ENCODE measurements at places on chromosomes 7 and 10. TPM values are rescaled to one million over a fixed set of nuclear protein-coding genes. Genes with fewer than 3 reads are reported as not detected.

DNA sequence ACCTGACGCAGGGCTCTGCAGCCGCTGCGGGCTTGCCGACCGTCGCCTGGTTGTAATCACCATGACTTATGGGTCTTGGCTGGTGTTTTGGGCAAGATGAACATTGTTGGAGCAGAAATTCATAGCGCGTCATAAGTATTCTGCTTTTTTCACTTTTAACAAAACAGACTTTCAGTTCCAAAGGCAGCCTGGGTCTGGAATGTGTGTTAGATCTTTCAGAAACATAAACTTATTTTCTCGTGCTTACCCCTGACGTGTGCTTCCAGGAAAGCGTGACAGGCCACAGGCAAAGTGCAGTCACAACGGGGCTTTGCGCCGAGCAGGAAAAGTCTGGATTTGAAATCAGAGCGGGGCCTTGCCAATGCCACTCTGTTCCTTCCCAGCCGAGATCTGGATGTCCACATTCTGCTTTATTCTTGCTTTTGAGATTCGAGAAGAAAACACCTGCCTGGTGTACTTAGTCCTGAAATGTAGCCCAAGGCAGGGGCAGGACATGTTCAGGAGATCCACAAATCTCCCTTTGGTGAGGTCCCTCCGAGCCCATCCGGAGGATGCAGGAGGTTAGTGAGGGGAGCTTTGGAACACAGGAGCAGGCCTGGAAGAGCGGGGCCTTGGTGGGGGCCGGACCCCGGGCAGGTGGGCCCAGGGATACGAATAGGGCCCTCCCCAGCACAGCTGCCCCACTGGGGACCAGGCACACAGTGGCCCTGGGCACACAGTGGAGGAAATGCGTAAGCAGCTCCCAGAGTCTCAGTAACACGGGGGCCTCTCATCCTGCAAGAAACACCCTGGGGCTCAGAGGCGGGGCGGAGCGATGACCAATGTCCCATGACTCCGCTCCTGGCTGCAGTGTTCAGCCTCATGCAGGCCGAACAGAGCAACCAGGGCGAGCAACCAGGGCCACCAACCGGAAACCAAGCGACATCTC, 49.5 kb upstream of the EBF3 start:
- no peak for DNase-seq

DNA sequence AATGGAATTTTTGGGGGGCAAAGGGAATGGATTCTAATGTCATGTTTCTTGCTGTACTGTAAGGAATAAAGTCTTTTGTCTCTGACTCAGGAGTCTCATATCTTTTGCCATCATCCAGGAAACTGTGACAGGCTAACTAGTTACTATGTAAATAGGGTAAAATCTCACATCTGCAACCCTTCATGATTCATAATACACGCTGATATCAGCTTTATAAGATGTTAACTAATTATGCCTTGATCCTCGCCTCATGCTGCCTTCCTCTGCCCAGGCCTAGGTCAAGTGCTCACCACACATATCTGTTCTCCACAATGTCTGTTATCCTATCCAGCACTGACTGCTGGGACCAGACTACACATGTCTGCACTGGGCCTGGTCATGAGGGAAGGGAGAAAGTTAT, 81.3 kb upstream of the CXCL12 start:
- DNase-seq, result no peak

DNA sequence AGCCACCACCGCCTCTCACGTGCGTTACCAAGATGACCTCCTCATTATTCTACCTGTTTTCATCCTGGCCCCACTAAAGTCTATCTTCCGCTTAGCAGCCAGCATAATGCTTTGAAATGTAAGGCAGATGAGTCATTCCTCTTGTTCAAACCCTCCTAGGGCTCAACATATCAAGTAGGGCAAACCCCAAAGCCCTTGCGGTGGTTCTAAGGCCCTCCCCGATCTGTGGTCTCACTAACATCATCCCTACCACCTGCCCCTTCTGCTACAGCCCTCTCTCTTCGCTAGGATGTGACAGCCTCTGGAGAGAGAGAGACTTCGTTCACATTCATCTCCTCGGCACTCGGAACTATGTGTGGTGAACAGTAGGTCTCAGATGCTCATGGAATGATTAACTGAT, 94.8 kb downstream of the SVIL start:
- no peak for DNase-seq

GRCh38 chr7:1674161-1675035, 4.3 kb downstream of the ELFN1 start:
- no peak for DNase-seq

- DNase-seq, result no peak
These were observed 68.6 kb downstream of the ALOX5 start for GRCh38 chr10:45442662-45443061.

DNA sequence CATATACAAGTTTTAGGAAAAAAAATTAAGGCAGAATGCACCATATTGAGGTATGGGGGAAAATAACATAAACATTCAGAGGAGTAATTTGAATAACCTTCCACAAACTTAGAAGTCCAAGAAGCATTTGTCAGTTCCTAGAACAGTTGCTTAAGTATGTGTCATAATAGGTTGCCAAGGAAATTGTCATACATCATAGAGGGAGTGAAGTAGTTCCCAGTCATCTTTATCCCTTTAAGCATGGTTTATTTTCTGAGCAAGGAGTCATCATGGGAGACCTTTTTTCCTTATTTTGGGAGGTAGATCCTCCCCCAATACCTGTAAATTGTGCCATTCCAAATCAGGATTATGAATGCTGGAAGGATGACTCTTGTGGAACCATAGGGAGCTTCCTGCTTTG, at the start of gene SSMEM1:
TSS of gene SSMEM1 (plus strand) at position 219 of the 400 bp plus-strand sequence. CDS start at position 270, 51 bp downstream.
- DNase-seq, result no peak

The FBXO24 gene
- total RNA-seq, result 1.4 TPM

The CABCOCO1 gene
- total RNA-seq, result not detected

The AKR1C8 gene
- not detected for total RNA-seq
